Stimulated activated CD4-positive, alpha-beta T cell treated with anti-CD3 and anti-CD28 coated beads, Interleukin-15, amount 100 ng/mL, for 1 hour (primary cell): ENCODE measurements at places on chromosomes 5 and 9.

GRCh38 chr5:135747824-135748223 lies 86.6 kb upstream of the SLC25A48 start:
- DNase-seq: no peak

DNA sequence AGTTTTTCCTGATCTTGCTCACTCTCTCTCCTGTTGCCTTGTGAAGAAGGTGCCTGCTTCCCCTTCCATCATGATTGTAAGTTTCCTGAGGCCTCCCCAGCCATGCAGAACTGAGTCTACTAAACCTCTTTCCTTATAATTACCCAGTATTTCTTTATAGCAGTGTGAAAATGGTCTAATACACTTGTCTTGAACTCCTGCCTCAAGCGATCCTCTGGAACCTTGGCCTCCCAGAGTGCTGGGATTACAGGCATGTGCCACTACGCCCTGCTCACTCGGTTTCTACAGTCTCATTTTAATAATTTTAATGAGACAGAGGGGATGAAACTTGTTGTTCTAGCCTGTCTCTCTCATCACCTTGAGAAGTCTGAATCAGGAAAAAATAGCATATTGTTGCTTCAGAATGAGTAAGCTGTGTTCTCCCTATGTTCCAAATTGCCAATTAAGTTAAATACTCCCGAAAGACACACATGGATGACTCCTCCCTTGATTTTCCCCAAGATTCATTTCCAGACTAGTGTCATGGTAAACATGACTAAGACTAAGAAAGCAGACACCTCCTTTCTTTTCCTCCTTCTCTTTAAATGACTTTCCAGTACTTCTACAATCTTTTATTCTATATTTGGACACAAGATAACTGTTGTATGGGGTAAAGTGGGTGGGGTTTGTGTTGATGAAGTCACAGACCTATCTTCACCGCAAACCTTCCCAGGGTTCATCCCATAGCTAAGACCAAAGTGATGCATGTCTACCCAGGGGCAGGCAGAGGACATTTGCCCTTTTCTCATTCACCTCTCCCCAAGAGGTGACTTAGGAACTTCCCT lies 7.8 kb upstream of the DNAJC18 start:
- no peak for DNase-seq

DNA sequence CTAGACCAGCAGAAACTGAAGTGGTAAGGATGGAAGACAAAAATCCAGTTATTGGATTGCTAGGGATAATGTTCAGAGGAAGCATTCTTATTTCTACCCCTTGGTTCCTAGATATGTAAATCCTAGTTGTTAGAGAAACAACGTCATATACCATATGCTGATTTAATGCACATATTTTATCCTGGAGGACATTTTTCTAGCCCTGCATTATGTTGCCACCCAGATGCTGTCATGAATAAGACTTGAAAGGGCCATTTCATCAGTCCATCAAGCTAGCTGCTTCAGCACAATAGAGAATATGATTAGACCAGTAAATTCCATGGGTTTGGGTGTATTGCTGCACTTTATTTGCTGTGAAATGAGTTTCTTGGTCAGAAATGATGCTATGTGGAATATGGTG lies 1736.4 kb downstream of the MAT2B start:
- DNase-seq: no peak

GRCh38 chr5:38417658-38418017 lies 138.8 kb downstream of the LIFR start:
- DNase-seq: no peak

GRCh38 chr5:168765086-168765550 lies 185.9 kb upstream of the PANK3 start:
- DNase-seq: no peak

DNA sequence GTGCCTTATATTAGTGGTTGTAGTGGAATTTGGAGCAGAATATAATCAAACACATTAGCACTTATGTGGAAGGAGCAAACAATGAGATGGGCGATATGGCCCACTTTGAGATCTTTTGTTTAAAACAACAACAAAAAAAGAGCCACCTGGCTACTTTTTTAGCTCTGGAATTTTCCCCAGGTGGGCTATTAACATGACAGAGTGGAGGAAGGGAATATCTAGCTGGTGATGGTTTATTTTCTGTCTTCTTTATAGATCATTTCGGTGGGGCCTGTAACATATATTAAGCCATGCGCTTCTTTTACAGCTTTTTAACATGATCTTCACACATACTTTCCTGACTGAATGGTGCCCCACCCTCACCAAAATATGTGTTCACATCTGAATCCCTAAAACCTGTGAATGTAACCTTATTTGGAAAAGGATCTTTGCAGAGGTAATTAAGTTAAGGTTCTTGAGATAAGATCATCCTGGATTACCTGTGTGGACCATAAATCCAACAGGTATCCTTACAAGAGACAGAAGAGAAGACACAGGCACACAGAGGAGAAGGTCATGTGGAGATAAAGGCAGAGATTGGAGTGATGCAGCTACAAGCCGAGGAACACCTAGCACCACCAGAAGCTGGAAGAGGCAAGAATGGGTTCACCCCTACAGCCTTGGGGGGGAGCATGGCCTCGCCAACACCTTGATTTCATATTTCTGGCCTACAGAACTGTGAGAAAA lies 16.6 kb upstream of the ENTREP1 start:
- no peak for DNase-seq

GRCh38 chr5:180718810-180719453 lies 20.9 kb downstream of the OR2Y1 start:
- no peak for DNase-seq

DNA sequence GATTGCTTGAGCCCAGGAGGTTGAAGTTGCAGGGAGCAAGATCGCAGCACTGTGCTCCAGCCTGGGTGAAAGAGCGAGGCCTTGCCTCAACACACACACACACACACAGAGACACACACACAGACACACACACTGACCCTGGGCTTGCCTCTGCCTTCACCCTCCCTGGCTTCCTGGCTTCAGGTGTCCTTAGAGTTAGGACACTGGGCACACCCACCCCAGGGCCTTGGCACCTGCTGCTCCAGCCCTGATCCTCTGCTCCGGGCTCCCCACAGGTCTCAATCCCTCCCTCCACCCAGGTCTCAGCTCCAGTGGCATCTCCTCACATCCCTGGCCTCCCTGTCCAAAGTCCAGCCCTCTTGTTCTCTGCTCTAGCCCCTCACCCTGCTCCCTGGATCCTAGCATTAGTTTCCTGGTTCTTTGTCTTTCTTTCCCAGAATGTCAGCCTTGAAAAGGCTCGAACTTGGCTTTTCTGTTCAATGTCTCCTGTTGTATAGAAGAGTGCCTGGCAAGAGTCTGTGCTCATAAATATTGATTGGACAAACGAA lies 212.9 kb downstream of the C9orf50 start:
- DNase-seq: no peak

- DNase-seq: no peak
These were observed 543.1 kb downstream of the KIF4B start for GRCh38 chr5:155556700-155557099.

- DNase-seq: no peak
These were observed 28.7 kb downstream of the TAF1L start for GRCh38 chr9:32606811-32607210.

DNA sequence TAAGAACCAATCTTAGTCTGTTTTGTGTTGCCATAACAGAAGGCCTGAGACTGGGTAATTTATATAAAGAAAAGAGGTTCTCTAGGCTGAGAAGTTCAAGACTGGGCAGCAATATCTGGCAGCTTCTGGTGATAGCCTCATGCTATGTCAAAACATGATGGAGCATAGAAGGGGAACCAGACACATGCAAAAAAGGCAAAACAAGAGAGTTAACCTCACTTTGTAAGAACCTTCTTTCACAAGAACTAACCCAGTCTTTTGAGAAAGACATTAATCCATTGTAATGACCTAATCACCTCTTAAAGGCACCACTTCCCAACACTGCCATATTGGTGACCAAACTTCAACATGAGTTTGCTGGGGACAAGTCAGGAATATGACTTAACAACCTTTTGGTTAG lies 37.3 kb downstream of the FSD1L start:
- no peak for DNase-seq
